ENCODE measurements at places on chromosomes 2 and 18. TPM values are rescaled to one million over a fixed set of nuclear protein-coding genes. Genes with fewer than 3 reads are reported as not detected.

DNA sequence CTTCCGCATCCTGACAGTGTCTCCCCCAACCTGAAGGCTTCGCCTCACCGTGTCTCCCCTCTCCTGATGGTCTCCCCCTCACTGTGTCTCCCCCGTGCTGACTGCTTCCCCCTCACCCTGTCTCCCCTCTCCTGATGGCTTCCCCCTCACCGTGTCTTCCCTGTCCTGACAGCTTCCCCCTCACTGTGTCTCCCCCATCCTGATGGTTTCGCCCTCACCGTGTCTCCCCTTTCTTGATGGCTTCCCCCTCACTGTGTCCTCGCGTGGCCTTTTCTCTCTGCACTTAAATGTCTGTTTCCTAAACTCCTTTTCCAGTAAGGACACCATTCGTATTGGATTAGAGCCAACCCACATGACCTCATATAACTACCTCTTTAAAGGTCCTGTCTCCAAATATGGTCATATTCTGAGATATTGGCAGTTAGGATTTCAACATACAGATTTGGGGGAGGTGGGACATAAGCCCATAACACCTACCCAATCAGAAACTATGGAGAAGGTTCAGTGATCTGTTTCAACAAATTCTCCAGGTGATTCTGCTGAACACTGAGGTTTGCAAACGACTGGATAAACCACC, 47.9 kb upstream of the RAB27B start:
- no peak for DNase-seq

GRCh38 chr2:55416786-55417568, 2.7 kb downstream of the CCDC88A start:
- no peak for DNase-seq

- no peak for DNase-seq
Observed at GRCh38 chr18:20996418-20996817, 115.2 kb downstream of the ROCK1 start.

The DTNA gene
- total RNA-seq: 25.1 TPM

The TMEM169 gene
- total RNA-seq: 8.0 TPM

The STARD6 gene
- not detected for total RNA-seq

The MOCOS gene
- 7.2 TPM for total RNA-seq
